Progenitor cell of endocrine pancreas (in vitro differentiated cells): ENCODE measurements at places on chromosomes 7 and 10.

DNA sequence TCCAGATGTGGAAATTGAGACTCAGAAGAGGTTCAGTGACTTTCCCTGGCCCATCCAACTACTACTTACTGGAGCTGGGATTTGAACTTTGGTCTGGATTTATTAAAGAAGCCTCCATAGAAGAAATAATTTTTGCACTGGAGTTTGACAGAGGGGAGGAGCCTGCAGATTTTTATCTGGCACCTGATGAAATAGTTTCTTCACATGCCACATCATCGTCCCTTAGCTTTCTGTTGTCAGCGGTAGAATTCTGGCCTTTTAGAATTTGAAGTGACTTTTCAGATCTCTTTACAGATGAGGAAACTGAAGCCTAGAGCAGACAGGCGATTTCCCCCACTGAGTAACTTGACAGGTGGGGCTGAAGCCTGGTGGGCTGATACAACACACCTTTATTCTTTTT is 233.5 kb downstream of the LRMDA start:
- no peak for DNase-seq

DNA sequence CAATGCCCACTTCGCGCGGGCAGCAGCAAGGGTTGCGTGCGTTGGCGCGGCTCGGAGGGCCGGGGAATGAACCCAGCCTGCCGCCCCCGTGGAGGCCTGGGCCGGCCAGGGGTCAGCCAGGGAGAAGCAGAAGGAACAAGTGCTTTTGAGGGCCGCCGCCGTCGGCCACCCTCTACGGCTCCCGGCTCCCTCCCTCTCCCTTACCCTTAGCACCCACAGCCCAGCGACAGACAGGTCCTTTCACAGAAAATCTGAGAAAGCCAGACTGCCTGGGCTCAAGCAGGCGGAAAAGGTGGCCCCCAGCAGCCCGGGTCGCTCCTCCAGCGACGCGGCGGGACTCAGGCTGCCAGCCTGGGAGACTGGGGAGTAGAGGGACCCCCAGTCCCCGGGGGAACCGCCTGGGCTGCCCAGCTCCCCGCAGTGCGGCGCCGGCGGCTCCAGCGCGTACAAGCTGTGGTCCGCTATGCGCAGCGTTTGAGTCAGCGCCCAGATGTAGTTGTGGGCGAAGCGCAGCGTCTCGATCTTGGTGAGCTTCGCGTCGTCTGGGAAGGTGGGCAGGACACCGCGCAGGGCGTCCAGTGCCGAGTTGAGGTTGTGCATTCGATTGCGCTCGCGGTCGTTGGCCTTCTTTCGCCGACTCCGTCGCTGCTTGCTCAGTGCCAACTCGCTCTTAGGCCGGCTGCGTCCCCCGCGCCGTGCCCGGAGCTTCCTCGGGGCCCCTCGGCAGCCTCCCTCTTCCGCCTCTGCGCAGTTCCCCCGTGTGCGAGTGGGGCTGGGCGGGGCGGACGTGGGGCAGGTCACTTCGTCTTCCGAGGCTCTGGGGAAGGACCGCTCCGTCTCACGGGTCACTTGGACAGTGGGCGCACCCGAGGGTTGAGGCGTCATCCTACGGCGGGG is 815 bp downstream of the NEUROG3 start:
- DNase-seq = no peak

- DNase-seq = no peak
Measured at GRCh38 chr7:997404-998395, 14.7 kb downstream of the CYP2W1 start.

GRCh38 chr10:28959850-28960501 is 282.7 kb downstream of the BAMBI start:
- no peak for DNase-seq

- no peak for DNase-seq
Measured at GRCh38 chr7:75698358-75698757, 40.4 kb downstream of the HIP1 start.

DNA sequence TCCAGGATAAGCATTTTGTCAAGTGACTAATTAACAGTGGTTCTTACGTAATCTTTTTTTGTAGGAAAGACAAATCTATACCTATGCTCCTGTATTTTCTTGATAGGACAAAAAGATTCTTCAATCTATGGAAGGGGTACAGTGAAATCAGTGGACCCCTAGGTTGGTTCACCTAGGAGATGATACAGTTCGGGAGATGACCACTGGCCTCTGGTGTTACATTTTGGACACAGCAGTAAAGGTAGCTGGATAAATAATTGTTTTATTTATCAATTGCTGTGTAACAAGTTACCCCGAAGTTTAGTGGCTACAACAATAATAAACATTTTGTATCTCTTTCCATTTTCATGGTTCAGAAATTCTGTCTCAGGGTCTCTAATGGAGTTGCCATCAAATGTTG is 288.2 kb upstream of the MAGI2 start:
- DNase-seq = no peak

- DNase-seq = no peak
Measured at GRCh38 chr10:74778436-74779094, 47.8 kb upstream of the KAT6B start.

DNA sequence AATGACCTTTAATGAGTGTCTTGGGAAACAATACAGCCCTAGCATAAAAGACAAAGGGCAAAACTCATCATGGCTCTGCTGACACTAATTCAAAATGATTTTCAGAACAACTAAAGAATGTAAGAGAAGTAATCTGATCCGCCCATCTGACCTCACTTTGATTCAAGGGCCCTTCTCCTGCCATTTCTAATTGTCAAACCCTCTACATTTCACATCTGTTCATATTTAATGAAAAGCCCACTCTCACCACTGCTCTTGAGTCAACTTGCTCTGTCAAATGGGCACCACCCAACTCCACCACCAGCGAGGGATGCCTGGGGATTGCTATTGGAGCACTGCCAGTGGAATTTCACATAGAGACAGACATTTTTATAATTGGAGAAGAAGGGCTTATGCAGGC is 639.2 kb downstream of the KCNMA1 start:
- no peak for DNase-seq
